ENCODE measurements at places on chromosomes 2 and 18.

DNA sequence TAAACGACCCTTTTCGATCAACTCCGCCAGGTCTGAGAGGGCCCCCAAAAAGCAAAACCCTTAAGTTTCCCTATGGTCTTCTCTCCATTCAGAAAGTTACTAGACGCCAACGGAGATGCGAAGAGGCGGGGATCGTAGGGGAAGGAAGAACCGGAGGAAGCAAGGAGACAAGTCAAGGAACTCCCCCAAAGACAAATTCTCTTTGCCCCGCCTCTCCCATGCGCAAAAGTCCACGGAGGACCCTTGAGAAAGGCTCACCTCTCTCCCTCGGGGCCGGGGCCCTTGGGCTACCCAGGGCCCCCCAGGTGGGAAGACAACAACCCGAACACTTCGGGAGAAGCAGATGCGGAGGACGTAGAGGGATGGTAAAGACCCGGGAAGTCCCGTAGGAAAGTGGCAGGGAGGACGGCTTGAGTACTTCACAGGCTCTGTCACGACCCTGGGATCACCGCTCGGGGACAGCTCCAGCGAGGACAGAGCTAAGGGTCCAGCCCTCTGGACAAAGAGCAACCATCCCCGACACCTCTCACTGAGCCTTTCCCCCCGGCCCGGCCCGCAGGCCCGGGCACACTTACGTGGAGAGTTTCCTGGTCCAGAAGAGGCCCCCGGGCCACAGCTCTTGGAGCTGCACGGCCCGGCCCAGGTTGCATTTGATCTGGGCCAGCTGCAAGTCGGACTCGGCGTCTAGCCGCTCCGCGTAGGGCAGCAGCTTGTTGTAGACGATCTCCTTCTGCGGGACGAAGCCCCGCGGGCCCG, 647 bp downstream of the PSME4 start:
- no peak for DNase-seq

GRCh38 chr2:217928324-217929181, 74.2 kb downstream of the TNS1 start:
- DNase-seq, result no peak

DNA sequence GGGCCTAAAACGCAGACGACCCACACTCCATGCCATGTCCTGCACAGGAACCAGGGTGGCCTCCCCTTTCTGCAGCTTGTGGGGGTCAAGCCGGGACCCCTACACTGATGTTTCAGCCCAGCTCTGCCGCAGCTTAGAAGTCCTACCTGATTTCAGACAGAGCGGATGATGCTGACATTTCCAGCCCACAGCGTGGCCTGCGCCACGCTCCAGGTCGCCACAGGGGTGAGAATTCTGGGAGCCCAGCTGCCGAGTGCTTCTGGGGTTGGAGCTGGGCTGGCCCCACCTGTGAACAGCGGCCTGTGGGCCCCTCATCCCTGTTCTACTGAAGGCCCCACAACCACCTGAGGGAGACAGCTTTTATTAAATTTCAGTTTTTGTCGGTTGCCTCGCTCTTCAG, 77.2 kb downstream of the NFATC1 start:
- no peak for DNase-seq

- DNase-seq, result no peak
Measured at GRCh38 chr2:13015532-13016320, 299.0 kb downstream of the TRIB2 start.

All from NCI-H2081 treated with DMSO at 0.1 percent for 48 hours (cell line).